ENCODE measurements at places on chromosomes 13 and 19.

DNA sequence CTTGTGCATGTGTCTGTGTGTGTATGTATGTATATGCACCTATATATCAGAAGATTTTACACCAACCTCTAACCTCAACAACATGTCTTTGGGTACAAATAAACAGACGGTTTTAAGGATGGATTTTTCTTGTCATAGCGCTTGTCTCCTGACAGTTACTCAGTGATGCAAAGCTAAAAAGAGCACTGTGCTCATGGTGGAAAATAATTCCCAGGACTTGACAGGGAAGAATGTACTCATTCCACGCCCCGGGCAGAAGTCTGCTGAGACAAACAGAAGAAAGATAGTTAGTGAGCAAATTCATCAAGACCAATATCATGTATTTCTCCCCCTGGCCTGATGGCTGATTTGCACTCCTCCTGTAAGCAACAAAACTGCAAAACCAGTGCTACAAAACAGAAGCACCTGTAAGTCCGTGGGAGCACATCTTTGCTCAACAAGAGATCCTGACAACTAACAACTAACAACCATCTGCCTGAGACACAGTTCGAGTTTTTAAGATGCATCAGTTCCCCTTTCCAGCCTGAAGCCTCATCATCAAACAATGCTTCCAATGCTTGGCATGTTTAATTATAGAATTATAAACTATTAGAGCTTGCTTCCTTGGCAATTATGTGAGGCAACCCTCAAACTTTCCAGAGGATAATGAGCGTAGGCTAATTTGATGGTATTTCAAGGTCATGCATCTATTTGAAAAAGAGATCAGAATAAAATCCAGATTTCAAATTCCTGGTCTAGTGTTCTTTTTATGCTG, 812.7 kb upstream of the MIR17HG start:
- no peak for DNase-seq

GRCh38 chr13:40662866-40663265, 3.6 kb downstream of the FOXO1 start:
- DNase-seq = no peak

DNA sequence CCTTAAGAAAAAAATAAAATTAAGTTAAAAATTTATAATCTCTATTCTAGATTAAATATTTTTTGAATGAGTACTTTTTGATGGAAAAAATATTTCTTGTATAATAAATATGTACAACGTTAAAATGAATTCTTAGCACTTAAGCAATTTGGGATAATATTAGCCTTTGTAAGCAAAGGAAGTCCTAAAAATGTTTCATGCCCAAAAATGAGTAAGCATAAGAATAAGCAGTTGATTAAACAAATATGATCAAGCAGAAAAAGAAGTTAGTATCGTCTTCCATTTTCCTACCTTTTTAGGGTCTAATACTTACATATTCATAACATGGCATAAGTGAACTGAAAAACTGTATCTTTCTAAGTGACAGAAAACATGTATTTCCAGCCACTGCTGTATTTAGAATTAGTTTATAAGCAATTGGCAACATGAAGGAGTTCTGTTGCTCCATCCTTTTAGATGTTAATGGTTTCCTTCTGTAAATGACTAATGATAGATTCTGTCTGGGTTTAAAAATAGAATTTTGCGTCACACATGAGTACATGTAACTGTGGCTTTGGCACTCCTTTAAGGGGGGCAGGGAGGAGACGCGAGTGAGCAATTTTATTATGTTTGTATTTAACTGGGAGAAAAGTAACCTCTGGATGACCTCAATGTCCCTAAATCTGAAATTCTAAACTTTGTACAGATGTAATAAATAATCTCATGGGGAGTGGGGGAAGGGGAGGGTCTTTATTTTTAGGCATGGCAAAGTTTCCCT, 237.4 kb downstream of the RGCC start:
- peak; percentile 57 for DNase-seq

DNA sequence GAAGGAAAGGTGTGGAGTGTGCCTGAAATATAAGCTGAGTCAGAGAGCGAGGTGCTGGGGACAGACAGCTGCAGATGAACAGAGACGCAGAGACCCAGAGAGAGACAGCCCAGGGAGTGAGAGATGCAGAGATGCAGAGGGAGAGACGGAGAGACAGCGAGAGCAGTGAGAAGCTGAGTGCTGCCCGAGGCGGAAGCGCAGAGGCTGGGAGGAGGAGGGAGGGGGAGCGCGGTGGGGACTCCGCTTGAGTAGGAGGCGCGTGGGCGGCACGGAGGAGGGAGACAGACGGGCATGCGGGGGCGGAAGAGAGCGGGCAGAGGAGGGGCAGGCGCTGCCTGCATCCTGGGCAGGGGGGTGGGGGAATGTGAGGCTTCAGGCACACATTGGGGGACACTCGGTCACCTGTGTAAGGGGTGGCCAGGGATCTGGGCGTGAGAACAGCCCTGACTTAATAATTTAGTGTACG, 25.7 kb downstream of the SLC8A2 start:
- DNase-seq = no peak

DNA sequence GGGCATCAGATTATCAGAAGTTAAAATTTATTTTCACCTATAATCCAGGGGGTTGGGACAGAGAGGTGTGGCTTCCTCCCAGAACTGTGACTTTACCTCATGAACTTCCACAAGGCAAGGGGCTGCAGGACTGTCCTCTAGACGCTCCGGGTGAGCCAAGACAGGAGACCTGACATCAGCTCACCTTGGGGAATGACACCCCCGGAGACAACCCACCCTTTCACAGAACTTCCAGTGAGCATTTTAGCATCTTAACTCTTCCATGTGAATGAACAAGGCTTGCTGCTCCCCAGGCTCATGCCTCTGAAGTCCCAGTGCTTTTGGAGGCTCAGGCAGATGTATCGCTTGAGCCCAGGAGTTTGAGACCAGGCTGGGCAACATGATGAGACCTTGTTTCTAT, 29.4 kb upstream of the TFDP1 start:
- no peak for DNase-seq

DNA sequence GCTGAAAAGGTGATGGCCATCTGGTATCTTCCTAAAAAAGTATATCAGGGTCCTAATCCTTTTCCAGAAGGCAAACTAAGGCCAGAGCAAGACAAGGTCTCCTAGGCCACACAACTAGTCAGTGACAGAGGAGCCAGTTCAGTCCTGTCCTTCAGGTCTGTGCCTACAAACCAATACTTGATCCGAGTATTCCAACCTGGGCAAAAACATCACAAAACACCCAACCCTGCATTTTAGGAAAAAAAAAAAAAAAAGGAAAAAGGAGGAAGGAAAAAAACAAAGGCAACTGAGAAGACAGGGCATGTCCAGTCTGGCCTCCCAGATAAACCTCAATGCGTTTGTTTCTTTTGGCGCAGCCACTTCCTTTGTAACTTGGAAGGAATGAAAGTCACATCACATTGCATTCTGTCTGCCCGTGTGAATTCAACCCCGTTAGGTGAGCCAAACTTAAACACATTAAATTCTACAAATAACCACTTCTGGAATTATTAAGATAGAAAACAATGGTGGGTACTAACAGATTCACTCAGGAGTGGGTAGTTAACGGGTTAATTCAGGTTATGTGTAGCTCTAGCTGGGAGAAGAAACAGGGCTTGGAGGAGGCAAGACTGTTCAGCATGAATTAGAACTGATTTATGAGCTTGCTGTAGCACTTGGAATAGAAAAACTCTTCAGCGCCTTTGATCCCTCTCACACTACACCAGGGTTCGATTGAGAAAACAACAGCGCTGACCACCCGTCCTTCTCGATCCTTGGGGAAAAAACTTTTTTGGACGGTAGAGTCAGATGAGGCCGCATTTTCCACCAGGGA, 43.0 kb upstream of the HNRNPA1L2 start:
- DNase-seq = peak; percentile 36

- DNase-seq = no peak
Measured at GRCh38 chr19:33676999-33677665, 55.4 kb downstream of the CHST8 start.

DNA sequence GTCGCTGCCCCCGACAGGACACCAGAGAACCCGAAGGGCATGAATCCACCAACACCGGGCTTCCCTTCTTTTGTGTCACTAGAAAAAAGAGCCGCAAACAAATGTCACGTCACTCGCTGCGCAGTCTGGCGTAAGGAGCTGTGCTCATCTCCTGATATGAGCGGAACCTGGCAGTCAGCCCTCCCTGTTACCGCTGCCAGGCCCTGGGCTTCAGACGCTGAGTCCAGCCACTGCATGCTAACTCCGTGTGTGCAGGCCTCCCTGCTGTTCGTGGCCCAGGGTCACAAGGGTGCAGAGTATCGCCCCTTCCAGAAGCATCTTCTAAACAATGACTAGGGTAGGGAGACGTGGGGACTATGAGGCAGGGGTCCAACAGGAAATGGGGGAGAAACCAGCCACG, 71.3 kb downstream of the SLC7A1 start:
- DNase-seq = no peak

- no peak for DNase-seq
Measured at GRCh38 chr13:51856027-51856736, 5.6 kb upstream of the CCDC70 start.

DNA sequence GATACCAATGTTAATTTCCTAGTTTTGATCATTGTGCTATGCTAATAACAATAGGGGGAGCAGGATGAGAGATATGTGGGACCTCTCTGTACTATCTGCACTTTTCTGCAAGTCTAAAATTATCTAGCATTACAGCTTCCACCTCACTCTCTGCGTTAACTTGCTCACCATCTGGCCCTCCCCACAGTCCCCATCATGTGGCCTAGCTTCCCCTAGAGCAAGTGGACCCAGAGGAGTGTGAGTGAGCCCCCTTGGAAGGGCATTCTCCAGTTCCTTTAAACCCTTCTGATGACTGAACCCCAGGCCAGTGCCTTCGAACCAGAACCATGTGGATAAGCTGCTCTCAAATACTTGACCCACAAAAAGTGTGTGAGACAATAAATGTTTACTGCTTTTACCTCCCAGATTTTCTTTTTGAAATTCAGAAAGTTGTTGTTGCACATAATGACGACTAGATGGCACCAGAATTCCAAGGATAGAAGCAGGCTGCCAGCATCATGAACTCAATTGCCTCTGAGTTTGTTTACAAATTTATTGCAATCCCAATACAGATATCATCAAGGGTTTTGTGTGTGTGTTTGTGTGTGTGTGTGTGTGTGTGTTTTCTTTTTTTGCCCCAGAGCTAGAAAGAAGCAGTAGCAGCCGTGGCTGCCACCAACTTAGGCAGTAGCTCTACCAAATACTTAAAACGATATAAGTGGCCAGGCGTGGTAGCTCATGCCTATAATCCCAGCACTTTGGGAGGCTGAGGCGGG, 49.0 kb upstream of the ZNF780A start:
- DNase-seq = peak; percentile 53

GRCh38 chr13:102322211-102322610, 79.6 kb downstream of the FGF14 start:
- no peak for DNase-seq

GRCh38 chr19:56504581-56504980, 3.1 kb upstream of the ZNF471 start:
- DNase-seq = peak; percentile 6

DNA sequence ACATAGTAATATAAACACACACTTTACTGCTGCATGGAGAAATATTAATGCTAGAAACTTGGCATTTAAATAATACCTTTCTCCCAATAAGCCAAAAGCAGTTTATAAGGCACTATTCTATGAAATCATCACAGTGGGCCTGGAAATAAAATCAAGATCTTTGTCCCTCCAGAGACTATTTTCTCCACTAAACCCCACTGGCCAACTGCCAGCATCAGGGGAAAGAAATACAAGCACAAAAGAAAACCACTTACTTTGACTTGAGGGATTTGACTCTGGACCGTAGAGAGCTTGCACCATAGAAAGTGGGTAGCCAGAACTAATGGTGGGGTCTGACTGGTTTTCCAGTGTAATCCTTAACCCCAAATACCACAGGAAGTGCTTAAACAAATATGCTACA, 71.9 kb downstream of the DCLK1 start:
- DNase-seq = no peak

- DNase-seq = no peak
Measured at GRCh38 chr19:38199340-38199739, 24.7 kb downstream of the DPF1 start.

- no peak for DNase-seq
Measured at GRCh38 chr13:39107561-39107960, 69.3 kb downstream of the NHLRC3 start.

DNA sequence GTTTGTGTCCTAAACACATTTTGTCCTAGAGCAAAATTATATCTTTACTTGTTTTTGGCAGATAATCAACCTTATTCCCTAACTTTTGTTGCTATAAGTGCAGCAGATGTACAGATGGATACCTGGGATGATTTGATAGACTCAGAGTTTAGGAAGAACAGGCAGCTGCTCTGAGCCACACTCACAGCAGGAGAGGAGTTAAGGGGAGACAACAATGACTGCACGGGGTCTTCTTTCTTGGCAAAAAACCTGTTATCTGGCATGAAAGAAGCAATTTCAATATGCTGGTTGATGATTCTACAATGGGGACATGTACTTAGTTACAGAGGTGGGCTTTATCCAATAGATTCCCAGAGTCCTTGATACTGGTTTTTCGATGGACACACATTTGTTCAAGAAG, 258.9 kb upstream of the PCDH9 start:
- DNase-seq = no peak

DNA sequence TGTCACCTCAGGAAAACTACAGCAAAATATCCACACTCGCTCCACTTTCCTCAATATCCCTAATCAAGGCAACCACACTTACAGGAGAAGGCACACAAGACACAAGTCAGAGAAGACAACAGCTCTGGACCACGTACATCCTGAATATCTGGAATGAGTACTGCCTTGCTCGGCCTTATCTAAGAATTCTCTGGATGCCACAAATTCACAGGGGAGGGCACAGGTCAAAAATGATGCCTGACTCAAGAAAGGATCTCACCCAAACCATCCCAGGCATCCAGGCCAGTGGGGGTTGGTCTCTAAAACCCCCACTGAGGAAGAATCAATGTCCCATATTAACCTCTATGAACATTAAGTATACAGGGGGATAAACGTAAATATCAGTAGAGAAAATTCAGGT, 29.9 kb downstream of the ATP7B start:
- no peak for DNase-seq

DNA sequence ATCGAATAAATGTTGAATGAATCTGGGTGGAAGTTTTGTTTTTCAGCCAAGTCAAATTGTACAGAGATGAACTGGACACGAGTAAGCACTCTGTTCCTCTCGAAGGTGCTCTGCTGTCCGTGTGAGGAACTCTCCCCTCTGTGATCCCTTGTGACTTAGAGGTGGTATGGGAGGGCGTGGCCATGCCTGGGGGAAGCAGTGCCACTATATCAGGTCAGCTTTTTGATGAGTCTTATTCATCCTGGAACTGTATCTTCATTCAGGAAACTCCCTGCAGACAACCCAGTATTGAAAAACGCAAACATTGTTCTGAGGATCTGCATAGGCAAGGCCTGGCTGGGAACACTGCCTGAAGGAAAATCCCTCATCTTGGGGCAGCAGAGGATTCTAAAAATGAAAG, 45.7 kb upstream of the FLT1 start:
- DNase-seq = peak; percentile 25

GRCh38 chr13:75685239-75685697, 49.1 kb downstream of the LMO7 start:
- DNase-seq = peak; percentile 43

DNA sequence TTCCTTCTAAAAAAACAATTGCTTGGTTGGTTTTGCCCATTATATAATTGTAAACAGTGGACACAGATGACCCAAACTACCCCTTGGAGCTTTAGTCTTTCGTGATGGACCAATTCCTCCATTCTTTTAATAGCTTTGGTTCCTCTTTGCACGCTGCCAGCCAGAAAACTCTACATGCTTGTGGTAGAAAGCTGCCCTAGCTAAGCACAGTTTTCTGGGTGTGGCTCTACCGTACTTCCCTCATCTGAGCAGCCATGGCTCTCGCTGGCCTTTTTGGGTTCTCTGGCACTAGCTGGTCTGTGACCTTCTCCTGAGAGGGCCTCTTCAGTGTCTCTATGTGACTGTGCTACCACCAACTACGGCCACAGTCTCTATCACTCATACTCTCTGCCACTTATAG, 29.9 kb upstream of the CEBPA start:
- DNase-seq = no peak

All from AG08396 (cell line).